ENCODE measurements at places on chromosomes 2 and 18. TPM values are rescaled to one million over a fixed set of nuclear protein-coding genes. Genes with fewer than 3 reads are reported as not detected.

- peaks cover 13% of the 10 kb centered on the region for H3K4me1 ChIP-seq
- no peak for DNase-seq
- no peaks in the 10 kb centered on the region for H3K27me3 ChIP-seq
- no peak overlapping the region for H3K4me3 ChIP-seq
Observed at GRCh38 chr2:47499621-47500309, 96.8 kb downstream of the MSH2 start.

DNA sequence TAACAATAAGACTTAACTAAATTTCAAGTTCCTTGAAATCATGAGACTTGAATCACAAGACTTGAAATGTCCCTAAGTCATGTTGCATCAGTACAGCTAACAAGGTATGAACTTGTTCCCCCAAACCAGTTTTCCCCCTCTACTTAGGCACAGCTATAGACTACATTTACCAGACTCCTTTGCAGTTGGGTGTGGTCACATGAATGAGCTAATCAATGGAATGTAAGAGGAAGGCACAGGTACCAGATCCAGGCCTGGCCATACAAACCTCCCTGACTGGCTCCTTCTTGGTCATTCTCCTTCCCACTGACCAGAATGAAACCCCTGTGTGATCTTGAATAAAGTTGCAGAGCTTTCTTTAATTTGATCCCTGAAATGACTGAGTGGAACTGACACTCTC lies 77.8 kb downstream of the DNER start:
- H3K27ac ChIP-seq = no peak overlapping the region
- no peak for DNase-seq
- H3K36me3 ChIP-seq = no peaks in the 10 kb centered on the region
- H3K4me3 ChIP-seq = no peak overlapping the region
- H3K27me3 ChIP-seq = no peaks in the 10 kb centered on the region

DNA sequence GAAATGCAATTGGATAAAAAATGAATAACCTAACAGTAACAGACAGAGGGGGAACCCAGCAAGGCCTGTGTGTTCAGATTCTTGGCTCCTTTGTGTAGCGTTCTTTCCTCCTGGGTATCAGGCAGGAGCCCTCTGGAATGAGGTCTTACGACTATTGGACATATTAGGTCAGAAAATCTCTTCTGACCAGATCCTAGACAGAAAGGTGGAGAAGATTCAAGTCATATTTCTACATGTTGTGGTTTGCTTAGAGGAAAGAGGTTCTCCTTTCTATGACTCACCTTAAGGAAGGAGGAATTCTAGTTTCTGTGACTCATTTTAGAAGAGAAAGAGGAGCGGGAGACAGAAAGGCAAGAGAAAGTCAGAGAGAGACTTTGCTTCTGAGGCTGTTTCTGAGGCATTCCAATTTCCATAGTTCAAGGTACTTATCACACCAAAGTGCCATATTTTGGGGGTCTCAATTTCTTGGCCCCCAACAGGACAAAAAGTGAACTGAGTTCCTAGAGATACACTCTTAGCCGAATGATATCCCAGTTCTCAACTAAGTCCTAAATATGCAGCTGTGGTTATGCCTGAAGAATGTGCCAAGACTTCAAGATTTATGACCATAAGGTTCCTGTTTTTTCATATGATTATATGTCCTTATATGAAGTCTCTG lies 618.6 kb downstream of the ZEB2 start:
- H3K27ac ChIP-seq = peak overlapping the region; percentile 76
- H3K4me1 ChIP-seq = peaks cover 15% of the 10 kb centered on the region
- no peaks in the 10 kb centered on the region for H3K36me3 ChIP-seq
- DNase-seq = peak; percentile 72

The GREB1L gene
- 0.81 TPM for total RNA-seq

DNA sequence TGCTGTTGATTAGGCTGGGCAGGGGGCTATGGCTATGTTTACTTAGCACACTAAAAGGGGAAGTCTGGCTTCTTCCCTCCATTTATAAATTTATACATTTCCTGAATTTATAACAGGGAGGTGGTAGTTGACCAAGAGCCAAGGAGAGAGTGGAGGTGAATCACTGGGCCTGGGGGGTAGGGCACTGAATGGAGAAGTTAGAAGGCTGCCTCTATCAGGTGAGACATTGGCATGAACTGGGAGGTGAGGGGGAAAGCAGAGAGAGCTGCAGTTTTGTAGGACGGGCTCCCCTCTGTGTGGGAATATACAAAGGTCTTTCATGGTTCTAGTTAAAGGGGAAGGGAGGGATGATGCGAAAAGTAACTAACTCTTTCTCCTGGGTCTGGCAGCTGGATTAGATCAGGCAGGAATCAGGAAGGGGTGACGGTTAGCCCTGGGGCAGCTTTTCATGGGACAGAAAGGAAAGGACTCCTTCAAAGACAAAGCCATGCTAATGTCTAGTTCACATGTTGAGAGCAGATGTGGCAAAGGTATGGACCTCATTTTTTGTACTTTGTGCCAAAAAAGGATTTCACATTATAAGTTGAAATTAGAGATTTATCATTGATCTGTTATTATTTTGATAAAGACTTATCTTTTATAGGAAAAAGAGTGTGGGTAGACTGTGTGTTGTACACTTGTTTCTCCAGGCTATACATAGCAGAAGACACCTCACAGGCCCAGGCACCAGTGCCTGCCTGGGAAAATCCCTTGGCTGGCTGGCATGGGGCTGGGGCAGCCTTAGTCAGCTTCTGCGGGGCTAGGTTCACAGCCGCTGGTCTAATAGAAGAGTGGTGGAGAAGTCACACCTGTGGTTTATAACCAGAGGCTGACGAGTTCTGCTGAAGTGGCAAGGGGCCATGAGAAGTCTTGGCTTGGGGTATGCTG lies 158.7 kb downstream of the CLIP4 start:
- H3K36me3 ChIP-seq = no peaks in the 10 kb centered on the region
- H3K27me3 ChIP-seq = peaks cover 9% of the 10 kb centered on the region
- DNase-seq = no peak
- H3K27ac ChIP-seq = no peak overlapping the region

- H3K27ac ChIP-seq = peak within 1 kb of the TSS; percentile 27
- H3K27me3 ChIP-seq = no peaks in the 10 kb centered on the region
- no peak for DNase-seq
Observed at GRCh38 chr2:231124838-231125568, at the start of gene HTR2B. Gene HTR2B, minus strand, starts transcription at chr2:231125042. Its CDS starts 1,278 bp downstream, at chr2:231123764.

The CRACDL gene
- total RNA-seq = not detected

GRCh38 chr2:68088940-68089339 lies 26.1 kb upstream of the C1D start:
- no peak overlapping the region for H3K27ac ChIP-seq
- no peak overlapping the region for H3K4me3 ChIP-seq
- H3K27me3 ChIP-seq = no peaks in the 10 kb centered on the region

- H3K4me3 ChIP-seq = no peak overlapping the region
- H3K27ac ChIP-seq = no peak overlapping the region
- H3K27me3 ChIP-seq = no peaks in the 10 kb centered on the region
- H3K36me3 ChIP-seq = no peaks in the 10 kb centered on the region
- DNase-seq = no peak
Observed at GRCh38 chr2:236485519-236485918, 84.1 kb upstream of the ACKR3 start.

The DAW1 gene
- 0.16 TPM for total RNA-seq

DNA sequence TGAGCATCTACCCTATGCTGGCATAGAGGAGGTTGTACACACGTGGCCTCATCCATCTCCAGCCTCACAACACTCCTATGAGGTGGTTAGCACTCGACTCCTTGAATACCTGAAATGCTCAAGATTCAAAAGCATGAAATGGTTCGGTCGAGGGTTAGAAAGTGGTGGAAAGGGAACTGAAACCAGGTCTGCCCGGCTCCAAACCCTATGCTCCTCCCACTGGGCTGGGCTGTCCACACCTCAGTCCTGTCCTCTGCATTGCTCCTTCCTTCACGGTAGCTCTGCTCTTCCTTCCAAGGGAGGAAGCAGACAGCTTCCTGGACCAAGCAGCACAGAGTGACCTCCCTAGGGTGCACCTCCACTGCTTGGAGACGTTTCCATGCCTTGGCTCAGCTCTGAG lies 565.2 kb upstream of the ID2 start:
- no peaks in the 10 kb centered on the region for H3K27me3 ChIP-seq
- no peaks in the 10 kb centered on the region for H3K36me3 ChIP-seq
- H3K4me1 ChIP-seq = no peaks in the 10 kb centered on the region
- H3K27ac ChIP-seq = no peak overlapping the region

- H3K36me3 ChIP-seq = peaks cover 23% of the 10 kb centered on the region
- no peak for DNase-seq
- H3K27me3 ChIP-seq = no peaks in the 10 kb centered on the region
- H3K4me3 ChIP-seq = no peak overlapping the region
- H3K4me1 ChIP-seq = no peaks in the 10 kb centered on the region
Observed at GRCh38 chr2:162177301-162177700, 25.3 kb upstream of the GCG start.

DNA sequence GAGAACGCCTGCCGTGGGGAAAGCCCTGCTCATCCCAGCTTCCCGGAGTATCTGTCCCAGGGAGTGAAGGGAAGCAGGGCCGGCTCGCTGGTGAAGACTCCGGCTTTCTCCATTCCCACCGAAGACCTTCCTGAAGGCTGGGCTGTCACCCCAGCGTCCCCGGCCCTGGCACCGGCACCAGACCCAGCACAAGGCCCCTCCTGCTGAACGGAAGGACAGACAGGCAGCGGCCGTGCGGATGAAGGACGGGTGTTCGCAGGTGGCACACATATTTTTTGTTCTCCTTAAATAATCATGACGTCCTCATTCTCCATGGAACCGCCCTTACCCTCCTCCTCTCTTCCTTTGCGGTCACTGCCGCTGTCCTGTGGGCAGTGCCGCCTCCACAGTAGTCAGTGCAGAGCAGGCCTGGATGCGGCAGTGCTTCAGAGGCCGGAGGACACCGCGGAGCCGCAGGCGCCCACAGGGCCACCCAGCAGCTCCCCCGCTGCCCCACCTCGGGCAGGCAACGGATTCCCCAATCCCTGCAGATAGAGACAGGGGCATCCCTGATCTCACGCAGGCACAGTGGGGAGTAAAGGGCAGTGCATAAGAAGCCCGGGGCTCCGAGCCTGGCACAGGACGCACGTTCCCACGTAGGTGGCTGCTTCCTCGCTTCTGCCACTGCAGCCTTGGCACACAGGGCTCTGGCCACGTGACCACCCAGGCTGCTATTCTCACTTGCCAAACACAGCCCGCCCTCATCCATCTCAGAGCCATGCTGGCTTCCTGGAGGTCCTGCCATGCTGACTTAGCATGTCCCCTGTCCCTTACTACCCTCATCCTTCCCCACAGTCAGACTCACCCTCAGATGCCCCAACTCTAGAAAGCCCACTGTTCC lies 229.7 kb downstream of the EIPR1 start:
- no peak overlapping the region for H3K27ac ChIP-seq
- no peak for DNase-seq
- no peaks in the 10 kb centered on the region for H3K27me3 ChIP-seq
- no peak overlapping the region for H3K4me3 ChIP-seq
- peaks cover 6% of the 10 kb centered on the region for H3K4me1 ChIP-seq
- no peaks in the 10 kb centered on the region for H3K36me3 ChIP-seq

GRCh38 chr2:10778724-10779115 lies 33.9 kb downstream of the PDIA6 start:
- no peaks in the 10 kb centered on the region for H3K27me3 ChIP-seq
- H3K36me3 ChIP-seq = peaks cover 48% of the 10 kb centered on the region
- no peak overlapping the region for H3K4me3 ChIP-seq
- no peak for DNase-seq
- no peak overlapping the region for H3K27ac ChIP-seq
- no peaks in the 10 kb centered on the region for H3K4me1 ChIP-seq

The LIMS3 gene
- 0.61 TPM for total RNA-seq

DNA sequence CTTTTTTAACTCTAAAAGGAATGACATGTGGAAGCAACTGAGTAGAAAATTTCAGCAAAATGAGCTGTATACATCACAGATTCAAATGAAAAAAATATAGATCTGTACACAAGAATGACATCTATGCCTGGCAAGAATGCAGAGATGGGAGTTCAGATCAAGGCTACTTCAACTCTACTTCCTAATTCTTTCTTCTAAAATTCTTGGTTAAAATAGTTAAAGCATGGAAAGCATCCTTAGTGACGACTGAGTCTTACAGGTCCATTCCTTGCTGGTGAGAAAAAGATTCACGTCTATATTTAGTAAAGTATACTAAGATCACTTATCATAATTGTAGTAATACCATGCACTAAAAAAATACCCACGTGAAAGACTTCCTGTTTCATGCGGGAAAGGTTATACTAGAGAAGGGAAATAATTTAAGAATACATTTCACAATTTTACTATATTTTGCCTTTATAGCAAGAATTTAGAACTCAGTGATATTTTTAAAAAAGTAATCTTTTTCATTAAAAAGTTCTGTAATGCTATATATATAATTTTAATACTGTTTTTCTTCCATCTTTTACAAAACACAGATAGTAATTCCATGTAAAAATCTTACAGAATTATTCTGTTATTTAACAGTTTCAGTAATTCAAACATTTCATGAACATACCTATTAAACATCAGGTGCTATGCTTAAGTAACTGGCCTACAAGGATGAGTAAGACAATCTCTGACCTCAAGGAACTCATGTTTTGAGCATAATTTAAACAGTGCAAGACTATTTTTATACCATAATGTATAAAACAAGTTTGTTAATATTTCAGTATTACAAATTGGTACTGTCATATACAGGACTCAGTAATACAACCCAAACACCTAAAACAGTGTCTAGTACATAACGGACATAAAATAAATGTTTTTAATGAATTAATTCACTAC lies 159.6 kb downstream of the BAZ2B start:
- no peak overlapping the region for H3K4me3 ChIP-seq
- H3K36me3 ChIP-seq = no peaks in the 10 kb centered on the region
- no peaks in the 10 kb centered on the region for H3K27me3 ChIP-seq
- no peak overlapping the region for H3K27ac ChIP-seq
- no peak for DNase-seq

DNA sequence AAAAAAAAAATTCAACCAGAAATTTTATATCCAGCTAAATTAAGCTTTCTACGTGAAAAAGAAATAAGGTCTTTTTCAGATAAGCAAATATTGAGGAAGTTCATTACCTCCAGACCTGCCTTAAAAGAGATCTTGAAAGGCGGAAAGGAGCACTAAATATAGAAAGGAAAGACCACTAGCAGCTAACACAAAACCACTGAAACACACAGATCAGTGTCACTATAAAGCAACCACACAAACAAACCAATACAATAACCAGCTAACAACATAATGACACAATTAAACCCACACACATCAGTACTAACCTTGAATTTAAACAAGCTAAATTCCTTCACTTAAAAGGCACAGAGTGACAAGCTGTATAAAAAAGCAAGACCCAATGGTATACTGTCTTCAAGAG lies 958.3 kb downstream of the TSN start:
- no peak overlapping the region for H3K4me3 ChIP-seq
- no peak overlapping the region for H3K27ac ChIP-seq
- DNase-seq = no peak
- no peaks in the 10 kb centered on the region for H3K27me3 ChIP-seq

The UGT1A6 gene
- not detected for total RNA-seq
